Esophagus muscularis mucosa (tissue), 4 donors: ENCODE measurements at places on chromosomes 7 and 10. TPM values are rescaled to one million over a fixed set of nuclear protein-coding genes. Genes with fewer than 3 reads are reported as not detected.

The SEMA3D gene
- 1.2 TPM for total RNA-seq

The RHOBTB1 gene
- 19.5 TPM for total RNA-seq

The PCLO gene
- total RNA-seq = 2.9 TPM

The FAM24B gene
- not detected for total RNA-seq

The LFNG gene
- 9.6 TPM for total RNA-seq

DNA sequence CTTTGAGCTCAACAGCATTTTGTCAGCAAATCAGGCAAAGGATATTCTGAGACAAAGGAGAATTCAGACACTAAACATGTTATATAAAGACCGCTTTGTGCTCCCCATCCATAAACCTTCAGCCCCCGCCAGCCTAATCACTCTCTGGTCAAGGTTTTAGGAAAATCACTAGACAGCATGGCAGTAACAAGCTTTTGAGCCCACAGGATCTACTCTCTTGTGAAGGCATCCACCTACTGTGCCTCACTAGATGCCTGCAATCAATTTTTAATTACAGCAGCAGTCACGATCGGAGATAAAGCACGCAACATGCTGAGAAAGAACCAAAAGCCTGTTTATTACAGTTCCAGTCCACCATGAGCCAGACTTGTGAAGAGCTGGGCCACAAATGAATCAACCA lies 19.1 kb downstream of the PDE1C start:
- H3K4me1 ChIP-seq = peaks cover 24% of the 10 kb centered on the region
- H3K27me3 ChIP-seq = no peaks in the 10 kb centered on the region
- no peak overlapping the region for H3K4me3 ChIP-seq
- no peaks in the 10 kb centered on the region for H3K36me3 ChIP-seq
- no peak overlapping the region for H3K27ac ChIP-seq

DNA sequence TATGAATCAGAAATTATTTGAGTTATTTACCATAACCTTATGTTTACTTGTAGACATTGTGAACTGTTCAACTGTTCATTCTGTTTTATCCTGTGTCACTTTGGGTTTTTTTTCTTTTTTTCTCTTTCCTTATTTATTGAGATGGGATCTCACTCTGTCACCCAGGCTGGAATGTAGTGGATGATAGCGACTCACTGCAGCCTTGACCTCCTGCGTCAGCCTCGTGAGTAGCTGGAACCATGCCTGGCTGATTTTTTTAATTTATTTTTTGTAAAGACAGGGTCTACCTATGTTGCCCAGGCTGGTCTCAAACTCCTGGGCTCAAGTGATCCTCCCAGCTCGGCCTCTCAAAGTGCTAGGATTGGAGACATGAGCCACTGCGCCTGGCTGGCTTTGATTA lies 97.1 kb downstream of the CSTF2T start:
- H3K4me1 ChIP-seq = no peaks in the 10 kb centered on the region
- DNase-seq = no peak
- no peak overlapping the region for H3K4me3 ChIP-seq
- no peak overlapping the region for H3K27ac ChIP-seq
- H3K36me3 ChIP-seq = no peaks in the 10 kb centered on the region
- no peaks in the 10 kb centered on the region for H3K27me3 ChIP-seq

DNA sequence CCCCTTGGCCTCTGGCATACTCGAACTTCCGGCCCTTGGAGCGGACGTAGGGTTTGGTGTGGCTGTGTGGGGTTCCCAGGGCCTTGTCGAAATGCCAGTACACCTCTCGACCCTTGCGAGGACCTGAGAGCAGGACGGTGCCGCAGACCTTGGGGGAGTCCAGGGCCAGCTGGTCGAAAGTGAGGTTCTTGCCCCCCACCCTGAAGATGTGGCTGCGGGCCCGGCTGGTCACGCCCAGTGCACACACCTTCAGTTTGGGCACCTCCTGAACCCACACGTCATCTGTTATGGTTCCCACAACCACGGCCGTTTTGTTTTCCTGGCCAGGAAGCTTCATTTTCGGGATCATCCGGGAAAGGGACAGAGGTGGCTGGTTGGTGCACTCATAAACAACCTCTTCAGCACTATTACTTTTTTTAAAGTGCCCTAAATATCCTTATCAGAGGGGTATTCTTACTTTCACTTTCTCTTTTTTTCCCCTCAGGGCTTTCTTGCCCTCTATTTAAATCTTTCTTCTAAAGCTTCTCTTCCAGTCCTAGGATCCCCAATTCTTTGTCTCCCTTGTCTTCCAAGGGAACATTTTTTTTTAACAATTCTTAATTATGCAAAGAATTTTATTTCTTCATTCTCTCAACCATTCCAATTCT lies 44.9 kb upstream of the FAM3C start:
- no peak for DNase-seq
- H3K4me3 ChIP-seq = no peak overlapping the region
- no peaks in the 10 kb centered on the region for H3K36me3 ChIP-seq
- H3K27ac ChIP-seq = peak overlapping the region; percentile 13
- peaks cover 6% of the 10 kb centered on the region for H3K4me1 ChIP-seq

DNA sequence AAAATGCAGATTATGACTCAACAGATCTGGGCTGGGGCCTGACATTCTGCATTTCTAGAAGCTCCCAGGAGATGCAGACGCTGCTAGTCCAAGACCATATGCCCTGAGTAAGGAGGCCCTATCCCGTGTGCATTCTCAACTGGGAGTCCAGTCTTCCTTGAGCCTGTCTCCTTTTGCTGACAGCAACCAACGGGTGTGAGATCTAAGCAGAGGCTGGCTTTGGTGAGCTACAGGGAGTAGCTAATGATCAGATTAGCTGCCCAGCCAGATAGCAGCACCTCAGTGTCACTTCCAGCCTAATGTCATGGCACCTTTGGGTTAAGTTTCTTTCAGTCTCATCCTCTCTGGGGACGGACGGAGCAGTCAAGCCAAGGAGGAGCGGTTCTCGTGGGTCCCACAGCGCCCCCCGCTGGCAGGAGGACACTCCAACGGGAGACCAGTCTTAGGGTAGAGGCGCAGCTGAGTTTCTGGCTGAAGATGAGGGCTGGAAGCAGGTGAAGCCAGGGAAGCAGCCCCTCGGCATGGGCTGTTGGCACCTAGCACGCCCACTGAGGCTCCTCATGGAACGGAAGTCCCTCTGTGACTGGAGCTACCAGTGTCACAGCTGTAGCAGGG lies 154.0 kb downstream of the CCDC3 start:
- H3K36me3 ChIP-seq = no peaks in the 10 kb centered on the region
- no peak overlapping the region for H3K27ac ChIP-seq
- H3K4me3 ChIP-seq = no peak overlapping the region
- no peak for DNase-seq
- no peaks in the 10 kb centered on the region for H3K27me3 ChIP-seq

DNA sequence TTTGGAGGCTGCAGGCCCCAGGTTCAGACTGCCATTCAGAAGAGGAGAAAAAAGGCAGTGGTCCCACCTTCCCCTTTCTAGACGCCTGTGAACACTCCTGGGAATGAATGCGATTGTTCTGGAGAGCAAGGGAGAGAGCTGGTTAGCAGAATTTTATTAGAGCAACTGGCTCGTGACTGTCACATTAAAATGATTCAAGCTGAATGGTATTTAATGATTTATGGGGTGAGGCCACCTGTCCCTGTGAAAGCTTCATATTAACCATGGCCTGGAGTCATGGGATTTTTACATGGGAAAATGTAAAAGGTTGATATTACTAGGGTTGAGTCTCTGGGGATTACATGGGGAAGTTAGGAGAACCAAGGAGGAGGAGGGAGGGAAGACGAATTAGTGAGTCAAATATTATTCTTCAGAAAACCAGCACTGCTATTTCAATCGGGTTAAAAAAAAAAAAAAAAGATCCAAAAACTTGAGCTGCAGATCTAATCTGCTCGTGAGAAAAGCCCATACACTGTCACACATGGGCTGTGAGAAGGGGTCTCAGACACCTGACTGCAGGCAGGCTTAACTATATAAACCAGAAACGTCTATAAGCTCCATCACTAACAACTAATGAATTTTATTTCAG lies 8.3 kb downstream of the CXCL12 start:
- H3K27me3 ChIP-seq = no peaks in the 10 kb centered on the region
- no peak overlapping the region for H3K4me3 ChIP-seq
- H3K4me1 ChIP-seq = no peaks in the 10 kb centered on the region
- no peak overlapping the region for H3K27ac ChIP-seq
- no peak for DNase-seq

DNA sequence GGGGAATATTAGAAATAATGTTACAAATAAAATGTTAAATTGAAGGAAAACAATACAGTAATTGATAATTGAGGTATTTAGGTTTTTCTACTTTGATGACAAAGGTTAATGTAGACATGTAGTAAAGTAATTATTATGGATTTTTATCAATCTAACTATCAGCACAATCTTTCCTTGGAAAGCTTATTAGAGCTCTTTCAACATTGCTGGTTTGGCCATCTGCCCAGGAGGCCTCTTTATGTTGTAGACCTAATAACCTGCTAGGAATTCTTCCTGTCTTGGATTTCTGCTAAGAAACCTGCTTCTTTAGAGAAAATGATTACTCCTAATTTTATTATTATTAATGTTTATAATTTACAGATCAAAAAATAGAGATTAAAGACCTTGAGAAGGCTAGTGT lies 78.9 kb downstream of the CHRM2 start:
- H3K4me3 ChIP-seq = no peak overlapping the region
- H3K27me3 ChIP-seq = no peaks in the 10 kb centered on the region
- H3K27ac ChIP-seq = no peak overlapping the region
- no peaks in the 10 kb centered on the region for H3K4me1 ChIP-seq

- peaks cover 91% of the 10 kb centered on the region for H3K4me1 ChIP-seq
- peak overlapping the region; percentile 49 for H3K27ac ChIP-seq
- no peak for DNase-seq
- H3K27me3 ChIP-seq = no peaks in the 10 kb centered on the region
- peaks cover 7% of the 10 kb centered on the region for H3K36me3 ChIP-seq
Observed at GRCh38 chr10:124677749-124678556, 66.2 kb downstream of the FAM53B start.

- H3K27ac ChIP-seq = no peak overlapping the region
- no peaks in the 10 kb centered on the region for H3K36me3 ChIP-seq
- H3K4me3 ChIP-seq = no peak overlapping the region
- DNase-seq = peak; percentile 79
- peaks cover 49% of the 10 kb centered on the region for H3K27me3 ChIP-seq
- no peaks in the 10 kb centered on the region for H3K4me1 ChIP-seq
Observed at GRCh38 chr10:1476455-1476803, 260.9 kb downstream of the ADARB2 start.

DNA sequence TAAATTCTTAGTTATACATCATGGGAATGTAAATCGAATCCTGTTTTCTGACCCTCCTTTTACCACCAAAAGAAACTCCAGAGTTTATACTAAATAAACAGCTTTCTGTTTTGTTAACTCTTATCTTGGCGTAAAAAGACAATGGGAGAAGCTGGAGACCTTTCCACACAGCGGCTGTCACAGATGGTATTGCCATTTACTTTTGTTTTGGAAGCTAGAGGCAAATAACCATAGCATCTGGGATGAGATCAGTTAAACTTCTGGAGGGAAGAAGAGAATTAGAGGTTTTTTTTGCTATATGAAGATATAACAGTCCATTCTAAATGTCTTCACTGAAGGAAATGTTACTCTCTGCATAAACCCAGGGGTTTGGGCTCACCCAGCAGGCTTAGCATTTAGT lies 258.9 kb downstream of the REEP3 start:
- H3K27ac ChIP-seq = no peak overlapping the region
- H3K4me1 ChIP-seq = no peaks in the 10 kb centered on the region
- H3K27me3 ChIP-seq = no peaks in the 10 kb centered on the region
- H3K4me3 ChIP-seq = no peak overlapping the region

GRCh38 chr10:4448030-4448429 lies 378.0 kb upstream of the AKR1E2 start:
- H3K4me1 ChIP-seq = no peaks in the 10 kb centered on the region
- no peak overlapping the region for H3K27ac ChIP-seq
- DNase-seq = no peak
- no peaks in the 10 kb centered on the region for H3K27me3 ChIP-seq

DNA sequence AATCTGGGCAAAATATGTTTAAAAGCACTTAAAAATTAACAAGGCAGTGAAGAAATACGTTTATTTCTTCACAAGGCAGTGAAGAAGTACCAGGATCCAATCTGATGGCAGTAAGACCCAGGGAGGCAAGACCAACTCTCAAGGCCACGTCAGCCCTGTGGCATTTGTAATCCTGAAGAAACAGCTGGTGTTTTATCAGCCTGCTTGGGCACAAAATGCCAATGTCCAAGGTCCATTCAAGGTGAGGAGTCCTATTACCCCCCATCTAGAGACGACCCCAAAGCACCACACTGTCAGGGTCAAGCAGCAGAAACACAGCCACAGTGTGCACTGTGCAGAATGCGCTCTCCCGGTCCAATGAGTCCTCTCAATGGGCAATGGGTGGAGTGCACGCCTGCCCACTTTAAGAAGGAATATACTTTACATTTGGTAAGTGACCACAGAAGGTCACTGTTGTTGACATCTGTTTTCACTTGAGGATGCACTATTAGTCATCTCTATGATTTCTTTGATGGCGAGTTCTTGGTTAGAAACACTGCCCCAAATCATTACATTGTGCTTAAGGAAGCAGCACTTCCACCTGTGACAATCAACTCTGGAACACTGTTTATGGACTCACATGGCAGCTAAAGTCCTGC lies 12.8 kb downstream of the CPXM2 start:
- H3K27ac ChIP-seq = peak overlapping the region; percentile 55
- peaks cover 6% of the 10 kb centered on the region for H3K36me3 ChIP-seq
- H3K27me3 ChIP-seq = no peaks in the 10 kb centered on the region
- H3K4me3 ChIP-seq = no peak overlapping the region
- no peak for DNase-seq

DNA sequence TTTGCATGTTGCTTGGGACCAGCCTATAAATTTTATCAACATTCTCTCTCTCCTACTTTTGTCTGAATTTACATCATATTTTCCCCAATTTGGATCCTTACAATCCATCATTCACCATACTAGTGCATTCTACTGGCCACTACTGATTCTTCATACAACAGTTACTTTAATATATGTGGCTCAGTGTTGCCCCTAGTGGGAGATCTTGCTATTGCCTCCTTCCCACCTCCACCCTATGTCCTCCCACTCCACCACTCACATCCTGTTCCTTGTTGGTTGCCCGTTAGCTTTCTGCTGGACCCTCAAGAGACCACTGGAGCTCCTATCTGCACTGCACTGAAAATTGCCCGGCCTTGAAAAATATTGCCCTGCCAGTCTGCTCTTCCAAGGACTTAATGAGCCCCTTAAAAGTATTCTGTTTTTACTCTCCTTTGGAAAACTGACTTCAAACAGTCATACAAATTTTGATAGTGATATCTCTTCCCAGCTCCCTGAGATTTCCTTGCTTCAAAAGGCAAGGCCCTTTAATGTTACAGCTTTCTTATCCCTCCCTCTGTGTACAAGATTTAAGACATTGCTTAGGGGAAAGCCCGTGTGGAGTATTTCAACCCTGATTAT lies 243.2 kb upstream of the TMEM229A start:
- no peaks in the 10 kb centered on the region for H3K36me3 ChIP-seq
- no peak overlapping the region for H3K27ac ChIP-seq
- no peaks in the 10 kb centered on the region for H3K4me1 ChIP-seq
- no peaks in the 10 kb centered on the region for H3K27me3 ChIP-seq

- H3K27ac ChIP-seq = no peak overlapping the region
- DNase-seq = no peak
Observed at GRCh38 chr7:17844022-17844421, 96.3 kb downstream of the SNX13 start.
